Vagina (tissue), 2 donors: ENCODE measurements at places on chromosomes 6 and 20.

GRCh38 chr6:47267301-47267700 lies 42.4 kb downstream of the TNFRSF21 start:
- DNase-seq: no peak

- DNase-seq: no peak
These were observed 9.1 kb upstream of the RNF182 start for GRCh38 chr6:13915561-13916229.

- no peak for DNase-seq
These were observed 1.4 kb upstream of the POU3F2 start for GRCh38 chr6:98833057-98833306.

DNA sequence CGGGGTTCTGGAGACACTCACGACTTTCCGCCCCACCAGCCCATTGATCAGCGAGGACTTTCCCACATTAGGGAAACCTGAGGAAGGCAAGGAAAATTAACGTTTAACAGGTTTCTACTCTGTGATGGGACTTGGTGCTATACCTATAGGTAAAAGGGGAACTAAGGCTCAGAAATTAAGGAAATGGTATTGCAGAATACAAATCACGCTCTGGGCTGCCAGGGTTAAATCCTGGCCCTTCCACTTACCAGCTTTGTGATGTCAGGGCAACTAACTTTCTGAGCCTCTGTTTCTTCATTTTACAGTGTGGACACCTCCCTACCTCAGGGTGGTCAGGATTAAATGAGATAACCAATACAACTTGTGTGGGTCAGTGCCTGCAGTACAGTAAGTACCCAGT lies 8.8 kb downstream of the GNL1 start:
- no peak for DNase-seq

DNA sequence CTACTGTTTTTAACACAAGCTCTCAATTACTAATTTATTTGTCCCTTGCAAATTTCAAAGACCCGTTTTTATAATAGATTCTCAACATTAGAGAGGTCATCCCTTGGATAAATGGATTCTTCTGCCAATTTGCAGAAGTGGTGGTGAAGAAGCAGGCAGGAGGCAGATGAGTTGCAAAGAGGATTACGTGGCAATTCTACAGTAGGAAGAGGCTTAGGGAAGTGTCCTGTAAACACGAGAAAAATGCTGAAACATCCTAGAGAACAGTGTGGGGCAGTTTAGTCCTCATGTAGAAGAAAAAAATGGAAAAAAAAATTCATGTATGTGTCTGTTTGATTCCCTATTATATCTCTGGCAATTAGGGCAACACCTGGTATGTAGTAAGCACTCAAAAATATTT lies 87.6 kb downstream of the BMP2 start:
- DNase-seq: no peak

GRCh38 chr20:401682-402495 lies 6.2 kb upstream of the RBCK1 start:
- no peak for DNase-seq

DNA sequence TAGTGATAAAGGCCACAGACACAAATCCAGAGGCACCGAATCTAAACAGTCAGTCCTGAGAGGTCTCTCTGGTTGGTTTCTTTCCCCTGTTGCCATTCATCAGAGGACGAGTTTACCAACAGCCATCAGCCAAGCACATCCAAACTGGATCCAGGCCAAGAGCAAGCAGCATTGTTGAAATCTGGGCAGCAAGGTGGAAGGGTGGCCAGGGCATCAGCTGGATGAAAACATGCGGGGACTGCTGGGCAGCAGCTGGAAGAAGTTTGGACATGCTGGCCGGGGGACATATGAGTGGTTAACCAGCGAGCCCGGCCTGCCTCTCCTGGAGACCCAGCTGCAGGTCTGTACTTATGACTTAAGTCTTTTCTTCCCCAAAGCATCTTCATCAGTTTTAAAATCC lies at the start of gene SMIM28:
Gene SMIM28 (plus strand): TSS at position 62 of the 400 bp plus-strand sequence. CDS start 168 bp downstream, at position 230.
- DNase-seq: no peak

GRCh38 chr6:56280126-56280525 lies 32.7 kb upstream of the COL21A1 start:
- no peak for DNase-seq

DNA sequence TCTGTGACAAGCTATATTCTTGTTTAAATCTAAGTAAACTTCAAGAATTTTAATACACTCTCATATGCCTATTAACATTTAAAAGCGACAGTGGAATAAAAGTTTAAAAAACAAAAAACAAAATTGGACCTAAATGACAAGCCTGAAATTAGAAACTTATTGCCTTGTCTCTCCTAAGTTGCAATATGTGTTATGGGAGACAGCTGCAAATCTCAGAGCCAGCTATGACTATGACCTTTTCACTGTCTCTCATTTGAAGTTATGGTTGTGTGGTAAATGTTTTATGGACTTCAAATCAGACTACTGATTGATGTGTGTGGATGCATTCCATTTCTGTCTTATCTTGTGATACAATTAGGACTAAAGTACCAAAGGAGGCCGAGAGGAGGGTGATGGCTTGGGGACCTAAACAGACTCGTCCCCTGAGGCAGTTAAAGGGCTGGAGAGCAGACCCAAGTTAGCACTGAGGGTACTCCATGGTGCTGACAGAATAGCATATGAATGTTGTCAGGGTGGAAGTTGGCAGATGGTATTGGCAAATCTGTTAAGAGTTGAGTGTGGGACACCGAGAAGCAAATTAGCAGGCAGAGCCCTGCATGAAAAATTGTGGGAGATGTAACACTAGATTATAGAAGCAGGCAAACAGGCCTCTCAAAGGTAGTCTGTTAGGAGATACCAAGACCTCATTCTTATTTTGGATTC lies 930.1 kb upstream of the MAN1A1 start:
- DNase-seq: no peak

- no peak for DNase-seq
These were observed 21.3 kb downstream of the TNXB start for GRCh38 chr6:32087574-32088486.

DNA sequence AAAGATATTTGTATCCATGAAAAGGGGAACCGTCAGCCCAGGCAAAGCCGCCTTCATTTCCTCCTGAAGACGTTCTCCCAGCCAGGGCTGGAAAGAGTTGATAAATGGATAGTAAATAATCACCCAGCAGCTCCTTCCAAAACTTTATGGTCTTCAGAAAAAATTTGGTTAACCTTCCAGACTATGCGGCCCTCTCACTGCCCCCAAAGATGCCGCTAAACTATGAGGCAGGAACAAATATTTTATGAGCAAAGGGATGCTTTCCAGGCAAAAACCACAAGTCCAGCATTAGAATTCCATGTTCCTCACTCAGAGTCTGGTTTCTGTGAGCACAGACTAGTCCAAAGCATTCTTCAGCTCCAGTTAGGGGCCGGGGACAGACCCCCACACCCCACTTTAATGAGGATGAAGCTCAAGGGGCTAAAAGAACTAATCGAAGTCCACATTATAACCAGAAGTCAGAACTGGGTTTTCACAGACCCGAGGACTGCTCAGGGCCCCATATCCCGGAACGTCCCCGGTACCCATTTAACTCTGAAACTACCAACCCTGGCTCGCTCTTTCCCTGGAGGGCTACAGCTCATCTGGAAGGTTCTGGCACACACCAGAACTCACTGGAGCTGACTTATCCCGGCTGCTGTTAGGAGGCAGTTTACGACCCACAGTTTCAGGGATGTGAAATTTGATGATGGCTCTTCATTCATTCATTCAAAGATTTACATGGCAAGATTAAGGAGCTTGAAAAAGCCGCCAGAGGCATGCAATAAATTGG lies 29.4 kb downstream of the BMP7 start:
- DNase-seq: no peak

DNA sequence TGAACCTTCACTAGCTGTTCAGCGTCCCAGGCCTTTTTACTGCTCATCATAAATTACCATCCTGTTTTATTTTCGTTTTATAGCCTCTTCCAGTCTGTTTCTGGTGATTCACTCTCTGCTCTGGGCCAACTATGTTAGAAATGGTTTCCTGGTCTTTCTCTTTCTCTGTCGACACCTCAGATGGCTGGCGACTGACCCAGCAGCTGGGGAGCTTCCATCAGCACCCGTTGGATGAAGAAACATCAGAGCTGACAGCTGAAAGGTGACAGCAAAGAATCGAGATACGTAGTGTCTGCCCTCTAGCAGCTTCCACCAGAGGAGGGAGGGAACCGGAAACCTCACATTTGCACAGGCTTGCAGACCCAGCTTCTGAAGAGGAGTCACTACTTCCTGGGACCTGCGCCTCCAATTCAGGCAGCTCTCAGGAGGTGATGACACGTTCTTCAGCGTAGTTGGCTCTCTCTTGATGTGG lies 82.9 kb upstream of the MLN start:
- no peak for DNase-seq

DNA sequence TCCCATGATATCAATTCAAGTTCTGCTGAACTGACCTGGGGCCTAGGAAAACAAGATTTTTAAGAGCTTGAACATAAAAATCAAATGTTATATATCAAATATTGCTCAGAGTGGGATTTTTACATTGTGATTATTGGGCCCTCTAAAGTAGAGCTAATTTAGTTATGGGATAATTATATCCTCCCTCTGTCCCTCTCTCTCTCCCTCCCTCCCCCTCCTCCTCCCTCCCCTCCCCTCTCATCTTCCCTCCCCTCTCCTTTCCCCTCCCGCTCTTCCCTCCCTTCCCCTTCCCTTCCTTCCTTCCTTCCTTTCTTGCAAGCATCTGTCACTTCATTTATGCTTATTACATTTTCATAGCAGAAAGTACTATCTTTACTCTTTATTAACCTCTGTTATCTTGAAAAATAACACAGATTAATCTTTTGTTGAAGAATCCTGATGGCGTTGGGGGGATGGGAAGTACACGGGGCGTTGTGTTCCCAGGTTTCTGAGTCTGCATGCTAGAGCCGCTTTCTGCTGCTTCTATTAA lies 32.8 kb downstream of the KIF25 start:
- DNase-seq: no peak

GRCh38 chr20:2123720-2124119 lies 22.1 kb downstream of the STK35 start:
- no peak for DNase-seq

DNA sequence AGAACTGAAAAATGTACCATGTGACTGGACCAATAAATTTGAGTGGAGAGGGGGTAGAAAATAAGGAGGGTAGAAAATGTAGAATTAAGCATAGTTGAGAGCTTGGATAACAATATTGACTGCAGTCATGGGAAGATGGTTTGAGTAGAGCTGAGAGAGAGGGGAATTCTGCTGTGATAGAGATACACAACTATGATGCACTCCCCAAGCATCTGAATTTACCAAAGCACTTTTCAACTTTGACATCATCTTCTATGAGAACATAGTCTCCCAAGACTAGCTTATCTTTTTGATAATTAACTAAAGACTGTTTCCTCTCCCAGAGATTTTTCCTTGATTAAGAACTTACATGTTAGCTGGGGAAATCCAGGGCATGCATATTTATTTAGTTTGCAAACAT lies 103.1 kb downstream of the TNFRSF21 start:
- DNase-seq: no peak

GRCh38 chr20:42496595-42496994 lies 693.1 kb downstream of the PTPRT start:
- DNase-seq: no peak

- DNase-seq: no peak
These were observed 17.0 kb downstream of the CRISP1 start for GRCh38 chr6:49849213-49849907.

GRCh38 chr6:92779746-92780145 lies 639.6 kb downstream of the EPHA7 start:
- no peak for DNase-seq

DNA sequence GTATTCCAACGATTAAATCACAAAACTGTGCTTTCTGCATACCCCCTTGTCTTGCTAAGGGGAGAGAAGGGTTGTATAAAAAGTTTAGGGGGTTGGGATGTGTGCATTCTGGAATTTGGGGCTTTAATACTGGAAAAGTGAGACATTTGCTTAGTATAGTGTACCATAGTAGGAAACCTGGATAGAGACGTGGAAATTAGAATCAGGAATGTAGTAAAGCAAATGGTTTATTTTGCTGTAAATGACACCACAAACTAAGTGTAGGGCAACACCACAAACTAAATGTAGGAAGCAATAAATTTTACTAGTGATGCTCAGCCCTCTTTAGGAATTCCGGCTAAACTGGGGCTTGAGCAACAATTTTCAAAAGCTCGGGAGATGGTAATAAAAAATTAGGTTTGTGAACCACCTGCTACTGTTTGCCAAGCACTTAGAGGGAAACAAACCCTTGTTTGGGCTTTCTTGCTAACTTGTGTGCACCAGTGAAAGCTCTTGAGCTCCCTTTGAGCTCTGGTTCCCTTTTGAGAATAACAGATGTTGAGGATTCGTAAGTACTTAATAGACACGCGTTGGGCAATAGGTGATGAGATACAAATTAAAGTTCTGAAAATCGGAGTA lies 13.8 kb downstream of the BRD2 start:
- DNase-seq: no peak

- DNase-seq: no peak
These were observed 31.2 kb upstream of the RALGAPA2 start for GRCh38 chr20:20743511-20744169.

GRCh38 chr6:106525107-106525881 lies 104.0 kb downstream of the RTN4IP1 start:
- DNase-seq: no peak

DNA sequence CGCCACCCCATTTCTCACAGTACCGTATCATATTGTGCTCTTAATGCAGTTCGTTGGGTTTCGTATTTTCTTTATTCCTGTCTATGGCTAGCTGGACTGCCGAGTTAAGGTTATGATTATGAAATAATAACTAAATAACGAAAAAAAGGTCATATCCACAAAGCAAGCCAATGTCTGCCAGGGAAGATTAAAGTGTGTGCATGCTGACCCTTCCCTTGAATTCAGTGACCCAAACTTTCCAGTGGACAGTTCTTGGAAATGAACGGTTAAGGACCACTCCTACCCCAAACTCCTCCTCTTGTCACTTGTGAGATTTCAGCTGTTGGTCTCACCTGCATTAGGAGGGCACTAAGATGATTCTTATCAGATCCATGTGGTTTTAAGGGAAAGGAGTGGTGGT lies 171.6 kb downstream of the ZNF217 start:
- no peak for DNase-seq

GRCh38 chr6:10412461-10413261 lies 2.2 kb downstream of the TFAP2A start:
- peak; percentile 95 for DNase-seq

DNA sequence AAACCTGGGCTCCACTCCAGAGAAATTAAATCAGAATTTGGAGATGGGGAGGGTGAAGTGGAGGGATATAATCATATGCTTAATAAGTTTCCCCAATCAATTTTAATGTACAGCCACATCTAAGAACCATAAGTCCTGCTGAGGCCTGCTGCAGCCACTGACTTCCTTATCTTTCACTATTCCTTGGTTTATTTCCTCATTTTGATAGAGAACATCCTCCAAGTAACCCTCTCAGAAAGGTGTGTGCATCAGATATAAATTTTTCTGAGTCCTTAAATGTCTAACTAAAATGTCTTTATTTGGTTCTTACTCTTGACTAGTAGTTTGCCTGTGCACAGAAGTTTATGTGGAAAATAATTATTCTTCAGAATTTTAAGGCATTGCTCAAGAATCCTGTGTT lies 23.7 kb upstream of the SIRT5 start:
- DNase-seq: no peak
